ENCODE measurements at places on chromosomes 2 and 18.

DNA sequence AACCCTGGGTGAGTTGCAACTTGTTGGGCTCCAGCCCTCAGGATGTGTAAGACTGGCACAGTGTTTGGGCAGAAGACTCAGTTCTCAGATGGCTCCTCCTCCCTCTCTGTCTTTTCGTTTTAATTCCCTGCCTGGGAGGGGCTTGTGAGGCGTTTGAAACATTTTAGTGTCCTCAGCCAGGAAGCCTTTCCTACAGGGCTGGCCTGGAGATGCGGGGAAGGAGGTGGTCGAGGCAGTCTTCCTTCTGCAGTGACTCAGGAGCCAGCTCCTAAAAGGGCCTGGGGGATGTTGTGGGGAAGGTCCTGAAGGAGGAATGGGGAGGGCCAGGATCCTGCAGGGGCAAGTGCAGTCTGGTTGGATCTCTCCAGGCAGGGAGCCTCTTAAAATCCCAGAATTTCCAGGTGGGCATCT lies 22.1 kb upstream of the IGFBP5 start:
- DNase-seq = no peak

DNA sequence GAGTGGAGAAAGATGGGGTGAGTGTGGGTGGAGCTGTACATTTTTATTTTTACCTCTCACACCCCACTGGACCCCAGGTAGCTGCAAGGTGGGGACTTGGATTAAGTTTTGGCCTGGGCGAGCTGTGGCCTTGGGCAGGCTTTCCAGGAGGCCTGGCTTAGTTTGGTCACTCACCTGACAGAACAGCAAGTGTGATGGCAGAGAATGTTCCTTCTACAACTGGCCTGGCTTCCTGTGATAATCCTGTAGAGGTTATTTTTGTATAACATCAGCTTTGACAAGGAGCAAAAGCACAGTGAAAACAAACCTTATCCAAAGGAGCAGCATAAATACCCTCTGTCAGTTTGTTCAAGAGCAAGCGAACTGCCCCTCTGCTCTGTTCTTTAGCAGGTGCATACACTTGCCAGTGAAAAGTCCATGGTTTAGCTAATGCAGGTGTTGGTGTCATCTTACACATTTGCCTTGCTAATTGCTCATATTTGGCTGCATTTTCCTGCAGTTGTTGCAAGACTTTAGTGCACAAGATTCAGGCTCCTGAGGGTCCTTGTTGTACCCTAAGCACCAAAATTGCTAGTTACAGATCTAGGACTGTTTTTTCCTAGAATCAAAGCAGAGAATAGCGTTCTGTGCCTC lies 6.3 kb downstream of the THNSL2 start:
- DNase-seq = peak; percentile 97

DNA sequence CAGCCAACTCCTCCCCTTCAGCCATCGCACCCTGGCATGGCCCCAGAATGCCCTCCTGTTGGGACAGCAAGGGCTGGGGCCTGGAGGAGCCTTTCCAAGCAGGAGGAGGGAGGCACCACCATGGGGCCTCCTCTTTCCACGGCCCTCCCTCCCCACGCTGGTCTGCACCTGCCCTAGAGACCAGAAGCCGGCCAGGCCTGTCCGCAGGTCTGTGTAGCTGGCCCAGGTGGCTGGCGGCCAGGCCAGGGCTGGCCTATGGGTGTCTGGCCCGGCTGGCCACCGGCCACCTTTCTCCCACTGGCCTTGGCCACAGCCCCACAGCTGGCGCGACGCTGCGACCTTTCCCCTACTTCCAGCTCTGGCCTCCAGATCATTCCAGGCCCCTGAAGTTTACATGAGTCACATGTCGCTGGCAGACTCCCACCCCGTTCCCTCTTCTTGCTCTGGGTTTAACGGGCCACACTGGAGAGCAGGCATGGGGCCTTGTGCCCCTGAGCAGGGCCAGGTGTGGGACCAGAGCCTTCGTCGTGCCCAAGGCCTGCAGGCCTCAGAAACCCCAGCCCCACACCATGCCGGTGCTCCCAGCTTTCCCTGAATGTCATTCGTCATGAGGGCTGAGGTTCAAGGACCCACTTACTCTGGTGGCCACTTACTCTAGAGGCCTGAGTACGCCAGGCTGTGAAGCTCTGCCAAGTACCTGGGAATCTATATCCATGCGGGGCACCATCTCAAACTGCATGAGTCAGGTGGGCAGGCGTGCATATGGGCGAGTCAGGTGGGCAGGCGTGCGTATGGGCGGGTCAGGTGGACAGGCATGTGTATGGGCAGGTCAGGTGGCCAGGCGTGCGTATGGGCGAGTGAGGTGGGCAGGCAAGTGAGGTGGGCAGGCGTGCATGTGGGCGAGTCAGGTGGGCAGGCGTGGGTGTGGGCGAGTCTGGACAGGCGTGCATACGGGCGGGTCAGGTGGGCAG lies 33.3 kb upstream of the KLF11 start:
- DNase-seq = no peak

DNA sequence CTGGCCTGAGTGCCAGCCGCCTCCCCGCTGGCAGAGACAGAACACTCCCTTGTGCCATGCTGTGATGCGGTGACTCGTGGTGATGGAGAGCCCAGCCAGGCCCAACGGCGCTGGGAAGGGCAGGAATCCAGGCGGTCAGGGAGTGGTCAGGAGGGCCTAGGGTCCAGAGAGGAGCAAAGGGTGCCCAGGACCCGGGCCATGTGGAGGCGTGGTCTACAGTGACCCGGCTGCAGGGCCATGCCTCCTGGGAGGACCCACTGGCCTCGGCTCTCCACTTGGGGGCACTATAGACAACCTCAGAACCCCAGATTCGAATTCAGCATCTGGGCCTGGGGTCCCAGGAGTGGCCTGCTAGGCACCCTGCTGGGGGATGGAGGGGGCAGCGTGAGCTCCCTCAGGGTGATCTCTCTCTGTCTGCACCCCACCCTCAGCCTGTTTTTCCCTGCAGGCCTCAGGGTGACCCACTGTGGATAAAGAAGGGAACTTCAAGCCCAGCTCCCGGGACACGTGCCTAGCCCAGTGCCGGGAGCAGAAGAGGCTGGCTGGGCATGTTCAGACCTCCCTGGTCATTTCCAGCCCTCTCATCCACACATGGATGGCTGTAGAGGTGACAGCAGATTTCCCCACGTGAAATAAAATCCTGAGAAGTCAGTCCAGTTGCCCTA lies 13.0 kb downstream of the AMER3 start:
- DNase-seq = no peak

- DNase-seq = no peak
Measured at GRCh38 chr2:131588152-131588873, 60.6 kb downstream of the CCDC74A start.

- no peak for DNase-seq
Measured at GRCh38 chr2:181462033-181462432, 4.8 kb downstream of the ITGA4 start.

- DNase-seq = no peak
Measured at GRCh38 chr18:52319424-52319983, 20.5 kb upstream of the DCC start.

- DNase-seq = no peak
Measured at GRCh38 chr2:172968061-172968469, 107.6 kb upstream of the MAP3K20 start.

- no peak for DNase-seq
Measured at GRCh38 chr2:219378163-219378851, 9.4 kb downstream of the DNPEP start.

- no peak for DNase-seq
Measured at GRCh38 chr2:119286661-119287060, 63.0 kb downstream of the STEAP3 start.

DNA sequence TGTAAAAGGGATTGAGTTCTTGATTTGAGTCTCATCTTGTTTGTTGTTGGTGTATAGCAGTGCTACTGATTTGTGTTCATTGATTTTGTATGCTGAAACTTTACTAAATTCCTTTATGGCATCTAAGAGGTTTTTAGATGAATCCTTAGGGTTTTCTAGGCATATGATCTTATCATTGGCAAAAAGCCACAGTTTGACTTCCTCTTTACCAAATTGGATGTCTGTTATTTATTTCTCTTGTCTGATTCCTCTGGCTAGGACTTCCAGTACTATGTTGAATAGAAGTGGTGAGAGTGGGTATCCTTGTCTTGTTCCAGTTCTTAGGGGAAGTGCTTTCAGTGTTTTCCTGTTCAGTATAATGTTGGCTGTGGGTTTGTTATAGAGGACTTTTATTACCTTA lies 4.8 kb downstream of the ANKAR start:
- no peak for DNase-seq

DNA sequence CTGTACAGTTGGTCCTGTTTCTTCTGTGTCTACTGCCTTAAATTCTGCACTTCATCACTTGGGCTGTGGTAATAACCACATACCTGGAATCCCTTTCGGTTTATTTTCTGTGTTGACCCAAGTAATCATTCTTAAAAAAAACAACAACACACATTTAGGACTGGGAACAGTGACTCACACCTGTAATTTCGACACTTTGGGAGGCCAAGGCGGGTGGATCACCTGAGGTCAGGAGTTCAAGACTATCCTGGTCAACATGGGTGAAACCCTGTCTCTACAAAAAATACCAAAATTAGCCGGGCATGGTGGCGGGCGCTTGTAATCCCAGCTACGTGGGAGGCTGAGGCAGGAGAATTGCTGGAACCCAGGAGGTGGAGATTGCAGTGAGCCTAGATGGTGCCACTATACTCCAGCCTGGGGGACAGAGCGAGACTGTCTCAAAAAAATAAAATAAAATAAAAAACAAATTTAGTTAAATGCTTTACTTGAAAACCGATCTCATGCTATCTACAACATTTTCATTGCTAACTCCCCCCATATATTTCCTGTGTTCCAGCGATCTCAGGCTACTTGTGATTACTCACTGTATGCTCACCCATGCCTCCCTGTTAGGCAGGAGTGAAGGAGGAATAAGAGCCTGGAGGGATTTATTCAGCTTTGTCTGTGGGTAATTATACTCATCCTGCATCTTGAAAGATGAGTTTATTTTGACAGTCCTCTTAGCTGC lies 18.2 kb downstream of the ACSL3 start:
- DNase-seq = no peak

GRCh38 chr2:62270728-62271127 lies 74.8 kb downstream of the B3GNT2 start:
- DNase-seq = no peak

DNA sequence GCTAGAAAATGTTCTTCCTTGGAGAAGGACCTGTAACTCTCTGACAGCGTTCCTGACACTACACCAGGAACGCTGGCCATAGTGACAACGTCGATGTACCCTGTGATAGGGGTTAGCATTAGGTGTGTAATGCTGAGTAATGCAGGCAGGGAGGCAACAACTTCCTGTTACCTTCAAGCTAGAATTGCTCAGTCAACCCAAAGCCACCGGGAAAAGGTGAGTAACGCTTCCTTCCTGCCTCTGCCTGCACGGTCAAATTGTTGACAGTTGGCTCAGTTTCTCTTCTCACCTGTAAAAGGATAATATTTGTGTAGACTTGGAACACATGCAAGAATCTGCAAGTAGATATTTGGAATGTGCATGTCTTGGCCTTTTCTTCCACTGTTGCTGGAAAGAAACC lies 12.7 kb downstream of the FAM110C start:
- DNase-seq = no peak

GRCh38 chr2:120592084-120592483 lies 143.6 kb upstream of the GLI2 start:
- no peak for DNase-seq

GRCh38 chr18:61551586-61551985 lies 218.4 kb downstream of the CDH20 start:
- peak; percentile 70 for DNase-seq

- no peak for DNase-seq
Measured at GRCh38 chr18:62885804-62886203, 170.5 kb downstream of the PHLPP1 start.

- no peak for DNase-seq
Measured at GRCh38 chr2:45353879-45354278, 257.2 kb downstream of the SRBD1 start.

- no peak for DNase-seq
Measured at GRCh38 chr2:131040661-131041401, 52.4 kb downstream of the FAM168B start.

DNA sequence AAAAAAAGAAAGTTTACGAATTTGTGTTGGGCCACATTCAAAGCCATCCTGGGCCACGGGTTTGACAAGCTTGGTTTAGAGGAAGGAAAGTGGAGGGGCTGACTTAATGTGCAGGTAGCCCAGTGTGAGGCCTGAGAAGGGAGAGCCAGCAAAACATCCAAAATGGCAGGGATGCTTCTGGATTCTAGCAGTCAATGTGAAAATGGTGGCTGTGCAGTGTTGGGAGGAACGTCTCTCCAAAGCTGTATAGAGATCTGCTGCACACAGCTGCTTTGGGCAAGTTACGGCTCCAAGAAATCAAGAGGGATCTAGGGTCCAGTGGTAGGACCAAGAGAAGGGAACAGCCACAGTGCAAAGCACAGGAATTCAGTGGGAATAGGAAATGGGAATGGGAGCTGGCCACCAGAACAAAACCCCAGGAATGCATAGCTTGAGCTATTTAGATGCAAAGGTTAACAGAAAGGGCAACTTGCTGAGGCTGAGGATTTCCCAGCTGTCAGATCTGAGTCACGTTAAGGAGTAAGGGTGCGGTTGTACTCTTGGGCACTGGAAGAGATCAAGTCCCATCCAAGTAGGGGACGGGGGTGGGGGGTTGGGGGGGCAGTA lies 70.6 kb downstream of the B3GNT2 start:
- DNase-seq = no peak

- DNase-seq = no peak
Measured at GRCh38 chr2:201149064-201149820, 33.3 kb downstream of the CFLAR start.

DNA sequence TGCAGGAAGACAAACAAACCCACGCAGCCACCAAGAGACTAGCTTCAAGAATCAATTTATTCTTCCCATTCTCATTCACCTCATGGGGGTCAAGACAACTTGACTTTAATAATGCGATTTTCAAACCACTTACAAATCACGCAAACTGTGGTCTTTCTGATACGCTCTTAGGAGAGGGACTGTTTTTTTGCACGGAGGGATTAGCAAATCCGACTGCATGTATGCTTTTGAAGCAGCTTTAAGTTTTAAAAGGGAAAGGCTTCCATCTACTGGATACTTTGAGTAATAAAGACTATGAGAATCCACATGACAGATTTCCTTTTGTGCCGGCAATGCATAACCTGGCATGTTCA lies 322.9 kb upstream of the KCNJ3 start:
- DNase-seq = peak; percentile 23

- DNase-seq = peak; percentile 92
Measured at GRCh38 chr2:234571620-234572407, 74.9 kb upstream of the ARL4C start.

- DNase-seq = no peak
Measured at GRCh38 chr2:207321514-207321913, 155.8 kb upstream of the KLF7 start.

DNA sequence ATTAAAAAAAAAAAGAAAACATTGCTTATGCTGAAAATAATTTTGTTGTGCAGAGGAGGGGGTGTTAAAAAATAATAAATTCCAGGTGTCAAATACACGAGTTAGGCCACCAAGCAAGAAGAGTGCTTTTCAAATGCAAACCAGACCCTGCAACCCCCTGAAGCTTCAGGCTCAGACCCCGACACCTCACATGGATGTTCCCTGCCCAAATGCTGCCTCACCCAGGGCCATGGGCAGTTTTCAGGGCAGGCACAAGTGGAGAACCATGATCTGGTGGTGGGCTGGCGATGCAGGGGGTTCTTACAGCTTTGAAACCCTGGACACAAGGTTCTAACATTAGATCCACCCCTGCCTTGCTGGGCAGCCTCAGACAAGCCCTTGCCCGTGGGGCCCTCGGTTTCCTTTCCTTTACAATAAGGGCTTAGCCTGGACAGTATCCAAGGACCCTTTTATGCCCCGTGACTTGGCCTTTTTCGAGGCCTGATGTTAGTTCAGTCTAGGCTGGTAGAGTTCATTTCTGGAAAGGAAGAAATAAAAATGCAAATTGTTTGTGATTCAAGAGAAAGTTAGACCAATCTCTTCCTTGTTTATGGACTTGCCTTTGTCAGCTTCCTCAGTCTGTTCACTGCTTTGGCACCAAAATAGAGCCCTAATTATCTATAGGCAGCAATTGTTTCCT lies 168.7 kb downstream of the DDX1 start:
- DNase-seq = no peak

Data from NCI-H526 (cell line).